ENCODE measurements at places on chromosomes 3 and 15.

DNA sequence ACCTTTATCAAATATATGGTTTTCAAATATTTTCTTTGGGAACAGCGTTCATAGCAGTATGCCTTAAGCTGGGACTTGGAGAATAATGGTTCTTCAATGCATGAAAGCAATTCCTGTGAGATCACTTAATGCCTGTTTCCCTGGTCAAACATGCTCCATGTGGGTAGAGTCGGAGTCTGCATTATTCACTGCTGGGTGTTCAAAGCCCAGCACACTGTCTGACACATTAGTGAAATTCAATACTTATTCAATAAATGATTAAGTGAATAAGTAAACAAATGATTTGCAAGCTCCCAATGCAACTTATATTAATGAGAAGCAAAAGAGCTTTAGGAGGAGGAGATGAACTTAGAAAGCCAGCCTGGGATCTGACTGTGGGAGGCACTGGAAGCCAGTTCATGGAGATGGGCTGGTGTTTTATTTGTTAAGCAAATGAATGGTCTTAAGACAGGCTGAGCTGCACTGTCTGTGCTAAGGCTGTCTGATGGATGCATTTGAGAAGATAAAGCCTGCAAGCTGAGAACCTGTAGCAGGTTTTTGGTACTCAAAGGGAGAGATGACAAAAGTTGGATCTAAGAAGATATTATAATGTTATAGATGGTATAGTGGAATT lies 490.8 kb downstream of the MCTP2 start:
- no peak for DNase-seq

- peak; percentile 91 for DNase-seq
These were observed 11.6 kb downstream of the XIRP1 start for GRCh38 chr3:39180546-39181346.

DNA sequence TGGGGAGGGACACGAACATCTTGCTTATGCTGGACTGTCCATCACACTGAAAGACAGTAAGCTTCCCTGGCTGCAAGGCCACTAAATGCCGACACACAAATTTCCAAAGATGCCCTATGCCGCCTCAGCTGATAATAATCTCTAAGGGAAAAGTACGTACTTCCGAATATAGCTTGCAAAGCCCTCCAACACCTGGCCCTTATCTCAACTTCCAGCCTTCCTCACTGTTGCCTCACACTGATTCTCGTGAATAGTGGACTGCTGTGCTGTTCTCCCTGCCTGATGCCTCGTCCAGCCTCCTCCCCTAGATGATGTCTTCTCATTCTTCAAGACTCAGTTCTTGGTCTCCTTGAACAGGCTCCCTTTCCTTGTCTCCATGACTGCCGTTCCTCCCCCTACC lies 72.3 kb downstream of the CD47 start:
- DNase-seq = no peak

GRCh38 chr3:5186858-5187155 lies 700 bp upstream of the EDEM1 start:
- no peak for DNase-seq

DNA sequence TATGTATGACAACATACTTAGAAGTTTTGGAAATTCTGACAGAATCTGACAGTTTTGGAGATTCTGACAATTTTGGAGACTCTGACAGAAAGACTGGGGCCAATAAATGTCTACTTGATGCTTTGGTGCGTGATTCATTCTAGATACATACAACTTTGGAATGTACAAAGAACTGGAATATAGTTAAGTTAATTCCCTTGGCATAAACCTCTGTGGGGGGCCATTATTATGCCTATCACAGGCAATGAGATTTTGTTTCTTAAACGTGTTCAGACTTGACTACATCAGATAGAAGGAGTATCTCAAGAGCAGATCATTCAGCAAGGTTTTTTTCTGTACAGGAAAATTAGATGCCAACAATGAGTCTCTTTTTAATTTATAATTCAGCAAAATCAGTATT lies 617.6 kb upstream of the ZNF717 start:
- no peak for DNase-seq

GRCh38 chr3:98945101-98945524 lies 43.6 kb upstream of the DCBLD2 start:
- DNase-seq = no peak

- DNase-seq = no peak
These were observed 2.4 kb downstream of the MKRN3 start for GRCh38 chr15:23567921-23568320.

- DNase-seq = no peak
These were observed 22.6 kb upstream of the SEC13 start for GRCh38 chr3:10343526-10343925.

DNA sequence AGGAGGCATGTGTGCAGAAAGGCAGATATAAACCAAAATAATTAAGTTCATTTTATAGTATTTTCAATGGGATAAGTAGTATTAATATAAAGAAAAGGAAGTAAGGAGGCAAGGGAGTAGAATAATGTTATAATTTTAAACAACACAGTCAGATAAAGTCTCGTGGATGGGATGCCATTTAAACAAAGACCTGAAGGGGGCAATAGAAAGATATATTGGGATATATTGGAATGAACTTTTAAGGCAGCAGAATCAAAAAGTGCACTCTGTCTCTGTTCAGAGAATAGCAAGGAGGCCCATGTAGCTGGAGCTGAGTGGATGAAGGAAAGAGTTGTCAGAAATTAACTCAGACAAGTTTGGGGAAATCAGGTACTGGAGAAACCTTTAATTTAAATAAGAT lies 158.7 kb downstream of the CGGBP1 start:
- no peak for DNase-seq

DNA sequence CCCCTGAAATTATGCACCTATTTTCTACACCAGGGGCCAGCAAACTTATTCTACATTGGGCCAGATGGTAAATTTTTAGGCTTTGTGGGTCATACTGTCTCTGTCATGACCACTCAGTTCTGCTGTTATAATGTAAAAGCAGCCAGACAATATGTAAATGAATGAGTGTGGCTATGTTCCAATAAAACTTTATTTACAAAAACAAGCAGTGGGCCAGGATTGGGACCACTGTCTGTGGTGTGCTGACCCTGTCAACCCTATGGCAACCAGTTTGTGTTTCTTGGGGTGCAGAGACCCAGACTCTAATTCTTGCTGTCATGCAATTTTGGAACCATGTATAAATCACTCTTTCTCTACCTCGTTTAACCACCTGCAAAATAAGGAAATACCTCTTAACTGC lies 74.7 kb downstream of the LRIG1 start:
- DNase-seq = no peak

DNA sequence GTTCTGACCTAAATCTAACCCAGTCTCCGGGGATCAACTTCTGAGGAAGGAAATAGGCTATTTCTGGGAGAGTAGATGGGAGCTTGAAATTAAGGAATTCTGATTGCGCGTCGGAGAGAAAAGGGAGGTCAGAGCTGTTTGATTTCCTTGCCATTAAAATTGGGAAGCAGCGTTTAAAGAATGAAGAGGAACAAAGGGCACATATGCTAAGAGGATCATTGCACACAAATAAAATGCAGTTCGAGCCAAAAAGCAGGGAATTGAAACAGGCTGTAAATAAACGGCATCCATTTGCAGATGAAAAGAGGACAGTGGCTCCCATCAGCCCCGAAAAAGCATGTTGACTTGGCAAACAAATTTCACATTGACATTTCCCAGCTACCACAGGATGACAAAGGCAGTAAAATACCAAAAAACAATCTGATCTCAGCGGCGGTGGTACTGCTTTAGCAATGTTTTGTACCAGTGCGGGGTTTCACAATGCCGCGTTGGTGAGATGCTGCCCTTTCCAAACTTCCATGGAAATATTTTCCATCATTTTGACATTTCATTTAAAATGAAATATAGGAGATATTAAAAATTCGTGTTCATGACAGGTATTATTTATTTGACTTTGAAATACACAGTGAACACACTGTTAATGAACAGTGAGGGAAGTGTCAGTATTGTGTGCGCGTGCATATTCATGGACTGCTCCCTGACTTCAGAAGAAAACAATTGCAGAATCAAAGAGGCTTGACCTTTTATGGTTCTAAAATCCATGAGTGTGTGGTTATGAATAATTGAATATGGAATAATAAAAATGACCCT lies 108.8 kb downstream of the SQOR start:
- DNase-seq = no peak

DNA sequence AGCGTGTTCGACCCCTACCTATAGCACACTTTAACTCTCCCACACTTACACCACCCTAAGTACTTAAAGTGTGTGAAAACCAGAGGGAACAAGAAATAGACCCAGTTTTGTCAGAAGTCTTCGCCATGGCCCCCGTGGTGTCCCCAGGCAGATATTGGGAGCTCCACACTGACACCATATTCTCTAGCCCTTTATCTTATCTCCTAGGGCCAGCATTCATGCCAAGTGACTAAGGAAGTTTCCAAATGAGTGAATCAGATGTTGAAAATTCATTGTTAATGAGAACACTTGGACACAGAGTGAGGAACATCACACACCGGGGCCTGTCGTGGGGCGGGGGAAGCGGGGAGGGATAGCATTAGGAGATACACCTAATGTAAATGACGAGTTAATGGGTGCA lies 31.8 kb downstream of the P3H2 start:
- no peak for DNase-seq

DNA sequence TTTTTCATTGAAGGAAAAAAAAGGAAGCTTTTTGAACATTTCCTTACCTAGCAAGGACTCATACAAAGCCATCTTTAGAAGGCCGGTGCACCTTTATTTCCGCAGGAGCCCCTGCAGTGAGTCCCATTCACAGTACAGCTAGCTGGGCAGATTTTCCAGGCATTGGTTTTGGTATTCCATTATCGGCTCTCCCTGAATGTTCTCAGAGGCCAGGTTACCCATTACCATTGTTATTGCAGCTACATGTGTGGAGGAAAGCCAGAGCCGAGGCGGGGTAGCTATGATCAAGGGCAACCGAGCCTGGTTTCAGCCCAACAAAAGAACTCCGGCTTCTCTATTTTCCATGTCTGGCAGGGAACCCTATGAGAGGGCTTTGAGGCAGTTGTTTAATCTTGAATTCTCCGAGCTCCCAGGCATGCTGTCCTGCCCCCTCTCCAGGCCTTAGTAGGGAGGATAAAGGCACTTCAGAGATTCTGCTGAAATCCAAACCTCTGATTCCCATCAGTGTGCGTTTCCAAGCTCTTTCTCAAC lies 100.3 kb downstream of the LRRK1 start:
- peak; percentile 22 for DNase-seq

GRCh38 chr3:153855772-153856171 lies 265.4 kb upstream of the ARHGEF26 start:
- no peak for DNase-seq

- no peak for DNase-seq
These were observed 12.4 kb downstream of the GP5 start for GRCh38 chr3:194386648-194387047.

GRCh38 chr3:61924090-61924735 lies 362.8 kb downstream of the PTPRG start:
- no peak for DNase-seq

DNA sequence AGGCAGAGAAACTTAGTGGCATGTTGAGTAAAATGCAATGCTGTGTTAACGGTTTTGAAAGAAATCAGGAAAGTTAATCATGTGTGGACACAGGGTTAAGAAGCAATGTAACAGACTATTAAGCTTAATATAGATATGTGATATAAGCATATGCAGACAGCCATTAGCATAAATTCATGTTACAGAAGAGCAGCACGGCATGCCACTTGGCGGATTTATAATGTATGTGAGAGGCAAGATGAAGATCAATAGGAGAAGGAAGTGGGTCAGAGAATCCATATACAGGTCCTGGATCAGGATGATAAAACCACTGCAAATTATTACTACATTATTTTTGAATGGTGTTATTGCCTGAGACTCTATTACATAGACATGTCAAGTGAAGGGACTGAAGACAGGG lies 694.3 kb downstream of the MCTP2 start:
- no peak for DNase-seq

- no peak for DNase-seq
These were observed 96.1 kb upstream of the RASGRP1 start for GRCh38 chr15:38660738-38661137.

DNA sequence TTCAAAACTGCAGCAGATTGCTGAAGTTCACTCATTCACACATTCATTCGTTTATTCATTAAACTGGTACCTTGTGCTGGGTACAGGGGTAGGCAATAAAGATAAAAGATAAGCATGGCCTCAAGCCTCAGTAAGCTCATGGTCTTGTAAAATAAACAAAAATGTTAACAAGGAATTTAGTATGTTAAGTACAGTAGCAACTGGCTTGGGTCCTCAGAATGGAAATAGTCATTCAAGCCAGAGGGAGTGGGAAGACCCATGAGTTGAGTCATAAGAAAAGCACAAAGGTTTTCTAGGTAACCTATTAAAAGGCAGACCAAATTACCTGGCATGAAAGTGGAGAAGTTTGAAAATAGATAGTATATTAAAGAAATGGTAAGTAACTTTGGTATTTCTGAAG lies 163.3 kb downstream of the CDIN1 start:
- no peak for DNase-seq
